Activated CD8-positive, alpha-beta memory T cell treated with anti-CD3 and anti-CD28 coated beads for 1 hour (primary cell): ENCODE measurements at places on chromosomes 2 and 18.

- DNase-seq = no peak
Observed at GRCh38 chr2:140348826-140349225, 1568.6 kb upstream of the NXPH2 start.

- no peak for DNase-seq
Observed at GRCh38 chr18:56036741-56037140, 448.7 kb upstream of the TCF4 start.

GRCh38 chr2:28336982-28337627 is 55.6 kb upstream of the FOSL2 start:
- no peak for DNase-seq

DNA sequence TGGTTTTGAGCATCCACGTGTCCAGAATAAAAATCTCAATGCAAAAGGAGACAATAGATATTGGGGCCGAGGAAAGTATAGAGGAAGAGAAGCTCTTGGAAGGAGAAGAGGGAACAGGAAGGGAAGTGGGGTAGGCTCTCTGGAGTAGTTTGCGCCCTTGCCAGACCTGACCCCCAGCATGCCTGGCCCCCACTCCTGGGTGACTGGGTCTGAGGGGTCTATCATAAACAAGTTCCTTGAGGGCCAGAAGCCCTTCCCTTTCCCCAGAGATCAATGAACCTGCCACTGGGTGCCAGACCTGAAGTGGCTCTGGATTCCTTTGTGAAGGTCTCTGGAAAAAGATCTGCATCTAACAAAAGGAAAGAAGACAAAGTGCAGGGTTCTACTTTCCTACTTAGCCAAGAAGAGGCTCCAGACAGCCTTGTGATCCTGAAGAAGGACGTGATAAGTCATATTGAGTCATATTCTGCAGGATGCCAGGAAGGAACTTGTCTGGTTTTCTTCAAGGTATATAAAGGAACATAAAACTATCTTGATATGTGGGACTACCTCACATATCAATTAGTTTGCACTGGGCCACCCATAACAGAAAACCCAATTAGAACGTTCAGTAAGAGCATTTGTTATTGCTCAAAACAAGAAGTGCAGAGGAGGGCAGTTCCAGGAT is 18.7 kb upstream of the ATOH8 start:
- DNase-seq = no peak

GRCh38 chr2:127305990-127306585 is 12.1 kb upstream of the ERCC3 start:
- no peak for DNase-seq

- no peak for DNase-seq
Observed at GRCh38 chr18:44958455-44958854, 277.8 kb downstream of the SETBP1 start.

GRCh38 chr2:109349503-109350465 is 220.8 kb downstream of the SH3RF3 start:
- no peak for DNase-seq

DNA sequence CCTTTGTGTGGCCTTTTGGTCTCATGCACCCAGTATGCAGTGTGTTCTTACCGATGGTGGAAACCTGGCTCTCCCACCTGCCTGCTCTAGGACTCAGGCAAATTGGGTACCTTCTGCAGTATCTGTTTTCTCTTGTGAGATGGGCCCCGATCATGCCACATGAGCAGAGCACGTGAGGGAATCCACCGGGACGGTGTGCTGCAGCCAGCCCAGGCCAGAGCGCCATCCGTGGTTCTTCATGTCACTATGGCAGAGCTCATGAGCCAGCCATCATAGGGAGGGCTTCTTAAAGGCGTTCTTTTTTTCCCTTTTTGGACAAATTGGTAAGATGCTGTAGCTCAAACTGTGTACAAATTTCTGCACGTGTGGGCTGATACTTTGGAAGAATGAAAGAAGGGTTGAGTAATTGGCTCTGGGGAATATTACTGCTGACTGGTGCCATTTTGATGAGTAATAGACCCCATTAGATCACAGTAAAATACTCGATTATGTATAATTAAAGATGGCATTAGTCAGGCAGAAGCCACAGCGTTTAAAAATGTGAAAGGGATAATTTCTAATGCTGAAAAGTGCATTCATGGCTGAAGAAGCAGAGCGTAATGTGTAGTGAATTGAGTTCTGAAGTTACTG is 19.2 kb downstream of the SH3RF3 start:
- DNase-seq = no peak

- DNase-seq = no peak
Observed at GRCh38 chr18:70413455-70413854, 124.6 kb downstream of the SOCS6 start.

DNA sequence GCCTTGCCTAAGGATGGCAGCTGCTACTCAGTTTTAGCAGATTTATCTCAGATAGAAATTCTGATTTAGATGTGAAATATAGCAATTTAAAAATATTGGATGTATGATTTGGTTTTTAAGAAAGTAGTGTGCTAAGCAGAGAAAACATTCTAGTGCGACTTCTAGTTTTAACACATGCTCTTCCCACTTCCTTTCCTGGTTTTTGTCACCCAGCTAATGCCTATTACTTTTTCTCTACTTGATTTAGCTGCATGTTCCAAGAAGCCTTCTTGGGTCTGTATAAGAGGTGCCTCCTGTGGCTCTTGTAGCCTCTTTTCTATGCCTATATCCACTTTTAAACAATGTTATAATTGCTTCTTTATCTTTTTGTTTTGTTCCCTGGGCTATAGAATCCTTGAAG is 53.0 kb downstream of the GPD2 start:
- DNase-seq = no peak

DNA sequence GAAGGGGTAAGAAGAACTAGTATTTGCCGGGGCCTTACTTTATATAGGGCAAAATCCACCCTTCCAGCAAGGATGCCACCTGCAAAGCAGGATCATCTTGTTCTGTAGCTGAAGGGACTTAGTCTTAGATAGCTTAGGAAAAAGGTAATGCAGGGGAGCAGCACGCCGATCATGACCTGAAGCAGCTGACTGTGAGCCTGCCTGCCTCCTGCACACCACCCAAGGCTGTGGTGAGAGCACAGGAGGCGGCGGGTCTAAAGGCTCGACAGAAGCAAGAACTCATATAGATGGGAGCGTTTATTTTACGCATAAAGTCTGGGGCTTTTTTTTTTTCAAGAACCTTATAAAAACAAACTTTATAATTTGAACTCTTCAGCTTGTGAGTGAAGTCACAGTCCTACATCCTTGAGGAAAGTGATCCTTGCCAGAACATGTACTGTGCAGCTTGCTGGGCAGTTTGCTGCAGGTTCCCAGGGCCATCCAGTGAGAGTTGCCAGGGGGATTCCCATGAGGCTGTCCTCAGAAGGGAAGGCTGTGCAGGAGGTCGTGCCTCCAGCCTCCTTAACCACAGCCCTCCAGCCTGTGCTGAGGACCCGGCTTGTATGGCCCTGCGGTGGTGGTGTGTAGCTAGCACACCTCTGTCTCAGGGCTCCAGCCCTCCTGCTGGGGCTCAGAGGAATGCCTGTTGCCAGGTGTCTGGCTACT is 92.1 kb downstream of the RNF144A start:
- DNase-seq = no peak

DNA sequence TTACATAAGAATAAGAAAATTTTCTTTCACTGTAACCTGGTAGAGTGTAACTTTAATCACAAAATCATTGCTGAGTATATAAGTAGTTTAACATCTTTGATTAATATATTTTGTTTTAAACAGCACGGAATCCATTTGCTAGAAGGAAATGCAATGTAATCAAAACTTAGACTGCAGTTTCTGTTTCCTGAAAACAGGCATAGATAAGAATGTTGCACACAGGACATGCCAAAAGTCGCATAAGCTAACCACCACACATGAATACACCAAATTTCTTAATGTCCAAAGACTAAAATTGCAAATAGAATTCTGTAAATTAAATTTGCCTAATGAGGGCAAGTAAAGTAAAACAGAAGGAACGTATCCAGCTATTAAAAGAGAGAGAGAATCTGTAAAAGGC is 51.0 kb upstream of the SERPINB2 start:
- no peak for DNase-seq

GRCh38 chr2:193476171-193476800 is 1281.6 kb upstream of the TMEFF2 start:
- no peak for DNase-seq

GRCh38 chr2:142951190-142952007 is 73.9 kb downstream of the KYNU start:
- no peak for DNase-seq

GRCh38 chr18:30982285-30982992 is 60.1 kb downstream of the DSC3 start:
- no peak for DNase-seq

DNA sequence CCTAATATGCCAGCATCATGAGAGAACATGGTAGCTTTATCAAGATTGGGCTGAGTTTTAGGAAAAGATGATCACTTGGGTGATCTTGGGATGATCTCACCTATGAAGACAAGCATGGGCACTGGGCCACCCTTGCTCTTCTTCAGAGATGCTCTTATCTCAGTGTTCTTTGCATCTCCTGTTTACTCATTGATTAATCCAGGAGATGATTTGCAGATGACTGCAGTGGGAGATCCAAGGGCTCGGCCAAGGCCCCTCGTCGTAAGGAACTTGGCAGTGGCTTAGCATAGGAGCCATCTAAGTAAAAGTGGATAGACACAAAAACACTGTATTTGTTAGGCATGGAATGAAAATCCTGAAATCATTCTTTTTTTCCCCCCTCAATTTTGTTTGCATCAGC is 228.4 kb downstream of the FHOD3 start:
- no peak for DNase-seq

DNA sequence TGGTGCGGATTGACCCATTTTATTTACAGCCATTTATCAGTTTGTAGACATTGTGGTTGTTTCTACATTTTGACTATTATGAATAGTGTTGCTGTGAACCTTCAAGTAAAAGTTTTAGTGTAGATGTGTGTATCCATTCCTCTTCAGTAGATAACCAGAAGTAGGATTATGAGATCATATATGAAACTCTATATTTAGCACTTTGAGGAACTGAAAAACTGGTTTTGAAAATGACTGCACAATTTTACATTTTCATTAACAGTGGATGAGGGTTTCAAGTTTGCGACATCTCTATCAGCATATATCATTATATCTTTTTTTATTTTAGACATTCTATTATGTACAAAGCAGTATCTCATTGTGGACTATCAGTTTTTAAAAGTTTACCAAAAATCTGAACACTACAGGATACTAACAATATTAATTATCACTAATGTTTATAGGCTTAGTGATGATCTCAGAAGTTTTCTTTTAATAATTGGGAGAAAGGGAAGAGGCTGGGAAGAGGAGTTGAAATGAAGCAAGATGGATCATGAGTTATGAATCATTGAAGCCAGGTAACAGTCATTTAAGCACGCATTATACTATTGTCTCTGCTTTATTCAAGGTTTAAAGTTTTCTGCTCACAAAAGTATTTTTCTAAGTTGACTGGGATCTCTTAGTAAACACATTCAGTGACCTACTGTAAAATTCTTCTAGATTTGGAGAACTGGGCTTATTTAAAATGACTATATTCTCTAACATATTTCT is 329.0 kb upstream of the LRATD1 start:
- DNase-seq = no peak

DNA sequence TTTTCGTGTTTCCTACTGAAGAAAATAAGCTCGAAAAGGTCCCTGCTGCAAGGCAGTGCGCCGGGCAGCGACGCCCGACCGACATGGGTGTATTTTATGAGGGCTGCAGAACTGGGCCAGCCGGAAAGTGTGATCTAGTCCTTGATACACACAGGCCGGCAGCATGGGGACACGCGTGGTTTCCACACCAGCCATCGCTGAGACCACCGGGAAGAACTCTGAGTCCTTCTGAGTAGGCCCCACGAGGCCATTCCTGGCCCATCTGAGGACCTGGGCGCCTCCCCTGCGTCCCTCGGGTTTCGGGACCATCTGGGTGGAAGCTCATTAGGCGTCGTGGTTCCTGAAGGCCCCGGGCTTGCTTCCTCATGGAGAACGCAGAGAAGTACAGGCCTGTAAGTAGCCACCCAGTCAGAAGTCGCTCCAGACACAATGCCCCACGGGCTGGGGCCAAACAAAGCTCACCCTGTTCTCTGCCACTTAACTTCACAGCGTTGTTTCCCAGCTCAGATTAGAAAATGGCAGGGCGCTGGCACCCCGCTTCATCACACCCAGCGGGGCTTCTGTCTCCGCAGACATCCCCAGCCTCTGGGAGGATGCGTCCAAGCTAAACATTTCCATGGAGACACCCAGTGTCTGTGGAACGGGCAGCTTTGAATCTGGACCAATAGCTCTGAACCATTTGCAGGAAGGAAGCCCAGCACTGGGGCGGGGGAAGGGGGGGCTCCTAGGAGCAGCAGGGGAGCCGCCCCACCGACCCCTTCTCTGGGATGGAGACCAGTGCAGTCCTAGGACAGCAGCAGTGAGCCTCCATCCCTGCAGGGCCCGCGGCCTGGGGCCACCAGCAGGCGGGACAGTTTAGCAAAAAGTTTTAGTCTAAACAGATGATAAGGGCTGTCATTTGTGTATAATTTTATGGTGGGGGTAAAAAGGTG is 2.4 kb downstream of the NFATC1 start:
- DNase-seq = no peak
